ENCODE measurements at places on chromosomes 12 and 14.

- DNase-seq = no peak
These were observed 155.4 kb upstream of the NEDD1 start for GRCh38 chr12:96751626-96752025.

- no peak for DNase-seq
These were observed 671 bp downstream of the SPTB start for GRCh38 chr14:64878837-64879634.

DNA sequence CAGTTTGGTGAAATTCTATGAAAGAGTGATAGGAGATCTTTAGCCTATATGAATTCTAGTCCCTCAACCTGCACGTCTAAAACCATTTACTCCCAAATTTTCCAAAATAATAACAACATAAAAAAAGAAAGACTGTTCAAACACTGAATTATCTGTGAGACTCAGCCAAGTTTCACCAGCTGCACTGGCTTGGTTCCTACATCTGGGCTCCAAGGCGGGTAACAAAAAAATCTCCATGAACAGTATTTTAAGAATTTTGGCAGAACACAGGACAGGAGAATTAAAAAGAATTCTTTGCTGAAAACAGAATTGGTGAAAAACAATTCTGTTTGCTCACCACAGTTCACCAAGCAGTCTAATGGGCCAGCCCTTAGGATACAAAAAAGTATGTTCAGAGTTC is 536.8 kb upstream of the ATP2B1 start:
- DNase-seq = no peak

DNA sequence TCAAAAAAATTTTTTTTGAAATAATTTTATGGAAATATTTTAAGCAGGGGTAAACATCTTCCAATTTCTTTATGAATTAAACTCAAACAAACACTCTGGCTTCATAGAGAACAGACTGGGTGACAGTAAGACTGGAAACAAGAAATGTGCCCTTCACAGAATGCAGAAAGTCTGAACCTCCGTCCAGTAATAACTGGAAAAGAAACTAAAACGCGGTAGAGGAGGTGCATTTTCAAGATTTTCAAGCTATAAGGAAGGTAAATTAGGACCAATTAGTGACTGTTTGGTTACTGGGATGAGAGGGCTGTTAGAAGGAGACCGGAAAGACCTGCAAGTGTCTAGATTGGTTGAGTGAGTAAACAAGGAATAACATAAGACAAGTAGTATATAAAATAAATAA is 245.7 kb downstream of the CEP128 start:
- DNase-seq = no peak

GRCh38 chr14:85235868-85236267 is 294.1 kb upstream of the FLRT2 start:
- no peak for DNase-seq

DNA sequence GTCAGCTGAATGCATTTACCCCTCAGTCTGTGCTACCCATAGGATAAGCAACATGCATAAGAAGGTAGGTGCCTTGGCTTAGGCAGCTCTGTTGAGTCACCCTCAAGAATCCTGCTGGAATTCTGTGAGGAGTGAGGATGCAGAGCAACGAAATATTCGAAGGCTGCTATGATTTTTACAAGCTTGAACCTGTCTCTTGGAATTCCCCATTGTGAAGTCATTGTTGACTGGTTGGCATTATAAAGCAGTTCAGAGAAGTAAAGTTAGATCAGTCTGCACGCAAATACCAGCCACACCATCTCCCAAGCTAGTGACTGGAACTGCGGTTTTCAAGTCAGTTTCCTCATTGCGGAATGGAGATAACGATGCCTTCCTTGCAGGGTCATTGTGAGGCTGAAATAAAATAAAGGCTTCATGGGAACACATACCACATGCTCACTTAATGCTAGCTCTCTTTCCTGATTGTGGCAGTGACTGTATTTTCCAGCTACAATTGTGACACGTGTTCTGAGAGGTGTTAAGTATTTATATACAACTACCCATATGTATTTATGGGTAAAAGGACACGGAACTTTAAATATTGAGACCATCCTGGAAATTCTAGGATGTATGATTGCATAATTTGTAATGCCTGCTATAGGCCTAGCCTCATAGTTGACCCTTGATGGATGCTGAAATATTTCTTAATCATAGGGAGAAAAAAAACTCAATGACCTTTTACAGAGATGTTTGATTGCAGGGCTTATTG is 96.7 kb downstream of the ETV6 start:
- no peak for DNase-seq

GRCh38 chr12:47194501-47194900 is 114.7 kb upstream of the AMIGO2 start:
- DNase-seq = no peak

GRCh38 chr12:75483431-75483830 is 2.9 kb downstream of the GLIPR1 start:
- DNase-seq = no peak

Measured in T47D (cell line).